ENCODE measurements at places on chromosomes 13 and 19. TPM values are rescaled to one million over a fixed set of nuclear protein-coding genes. Genes with fewer than 3 reads are reported as not detected.

The PSG7 gene
- total RNA-seq, result 0.16 TPM

The KCNN1 gene
- total RNA-seq, result 0.24 TPM

The EGLN2 gene
- 112 TPM for total RNA-seq

The CALR3 gene
- not detected for total RNA-seq

The ZBTB45 gene
- total RNA-seq, result 12.3 TPM

The CYP4F8 gene
- total RNA-seq, result not detected

The IL4I1 gene
- 0.24 TPM for total RNA-seq
